GF-D8 (cell line): ENCODE measurements at places on chromosomes 5 and 9.

GRCh38 chr5:98414938-98415337 is 358.5 kb upstream of the RGMB start:
- DNase-seq = no peak

DNA sequence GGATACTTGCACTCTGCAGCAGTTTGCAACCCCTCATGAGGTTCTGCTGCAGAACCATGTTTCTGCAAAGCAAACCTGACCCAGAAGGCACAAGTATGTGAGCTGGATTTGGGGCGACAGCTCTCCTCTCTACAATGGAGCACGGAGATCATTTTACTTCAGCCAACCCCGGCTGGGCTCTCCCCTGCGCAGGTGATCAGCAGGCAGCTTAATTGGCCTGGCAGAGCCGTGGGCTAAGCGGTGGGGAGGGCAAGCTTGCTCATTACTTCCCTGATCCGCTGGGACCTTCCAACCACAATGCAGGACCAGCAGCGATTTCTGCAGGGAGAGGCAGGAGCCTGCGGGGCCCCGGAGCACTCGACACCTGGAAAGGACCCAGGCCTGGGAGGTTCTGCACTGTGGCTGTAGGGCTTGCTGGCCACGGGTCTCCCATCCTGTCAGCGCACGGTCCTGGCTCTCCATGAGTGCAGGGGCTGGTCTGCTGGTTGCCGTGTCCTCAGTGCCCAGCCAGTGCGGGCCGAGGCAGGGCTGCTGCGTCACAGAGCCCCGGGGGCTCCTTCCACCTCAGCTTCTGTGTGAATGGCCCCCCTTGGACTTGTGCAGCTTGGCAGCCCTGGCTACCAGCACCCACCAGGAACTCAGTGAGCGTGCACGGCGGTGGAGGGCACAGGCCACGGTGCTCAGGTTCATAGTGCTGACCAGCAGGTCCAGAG is 51.8 kb upstream of the RAPGEF1 start:
- no peak for DNase-seq

GRCh38 chr5:67205981-67206380 is 9.4 kb upstream of the CD180 start:
- no peak for DNase-seq

DNA sequence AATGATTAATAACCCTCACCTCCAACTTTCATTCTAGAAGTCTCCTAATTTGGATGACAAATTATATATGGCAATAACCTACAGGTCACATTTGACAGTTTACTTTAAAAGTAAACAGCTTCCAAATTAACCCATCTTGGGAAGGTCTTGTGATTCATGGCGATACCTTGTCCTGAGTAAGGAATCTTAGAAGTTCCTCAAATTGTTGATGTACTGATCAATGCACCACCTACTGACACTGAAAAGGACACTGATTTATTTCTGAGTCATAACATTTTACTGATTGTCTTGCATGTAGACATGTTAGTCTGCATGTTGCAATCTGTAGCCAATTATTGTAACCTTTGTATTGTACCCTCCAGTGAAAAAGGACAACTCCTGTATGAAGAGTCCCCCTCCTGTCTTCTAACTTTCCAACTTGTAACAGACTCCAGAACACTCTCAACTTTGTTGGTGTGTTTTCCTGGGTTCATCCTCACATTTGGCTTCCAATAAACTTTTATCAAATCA is 16.0 kb upstream of the SLC22A5 start:
- DNase-seq = no peak

GRCh38 chr9:71692337-71692736 is 76.0 kb downstream of the CEMIP2 start:
- no peak for DNase-seq

DNA sequence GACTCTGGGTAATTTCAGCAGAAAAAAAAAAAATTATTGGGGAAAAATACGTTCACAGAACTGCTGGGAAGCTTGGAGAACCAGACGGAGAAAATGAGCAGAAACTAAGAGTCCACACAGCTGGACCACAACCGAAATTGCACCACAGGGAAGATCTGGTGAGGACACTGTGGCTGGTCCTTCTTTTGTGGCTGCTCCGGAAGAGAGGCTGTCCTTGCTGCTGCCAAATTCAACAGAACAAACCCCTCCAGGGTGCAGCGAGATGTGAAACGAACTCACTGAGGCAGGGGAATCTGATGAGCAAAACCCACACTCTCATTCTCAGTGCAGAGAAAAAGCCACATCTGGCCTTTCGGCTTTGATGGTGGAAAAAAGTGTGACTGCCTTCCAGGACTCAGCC is 200.0 kb downstream of the ACTL7B start:
- no peak for DNase-seq

DNA sequence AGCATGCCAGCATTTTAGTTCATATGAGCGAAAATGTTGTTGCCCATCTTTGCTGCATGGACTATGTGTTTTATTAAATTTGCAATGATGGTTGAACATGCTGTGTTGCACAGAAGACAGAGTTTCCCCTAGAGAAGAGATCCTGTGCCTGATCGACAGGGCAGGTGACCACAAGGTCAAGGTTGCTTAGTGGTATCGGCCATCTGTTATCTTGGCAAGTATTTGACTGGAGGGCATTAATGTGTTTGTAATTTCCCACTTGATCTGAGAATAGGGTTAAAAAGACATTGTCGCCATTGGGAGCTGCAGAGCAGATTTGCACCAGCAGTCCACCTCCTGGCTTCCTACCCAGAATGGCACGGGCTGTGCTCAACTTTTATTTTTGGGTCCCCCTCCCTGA is 1523.6 kb upstream of the WWC1 start:
- DNase-seq = no peak

DNA sequence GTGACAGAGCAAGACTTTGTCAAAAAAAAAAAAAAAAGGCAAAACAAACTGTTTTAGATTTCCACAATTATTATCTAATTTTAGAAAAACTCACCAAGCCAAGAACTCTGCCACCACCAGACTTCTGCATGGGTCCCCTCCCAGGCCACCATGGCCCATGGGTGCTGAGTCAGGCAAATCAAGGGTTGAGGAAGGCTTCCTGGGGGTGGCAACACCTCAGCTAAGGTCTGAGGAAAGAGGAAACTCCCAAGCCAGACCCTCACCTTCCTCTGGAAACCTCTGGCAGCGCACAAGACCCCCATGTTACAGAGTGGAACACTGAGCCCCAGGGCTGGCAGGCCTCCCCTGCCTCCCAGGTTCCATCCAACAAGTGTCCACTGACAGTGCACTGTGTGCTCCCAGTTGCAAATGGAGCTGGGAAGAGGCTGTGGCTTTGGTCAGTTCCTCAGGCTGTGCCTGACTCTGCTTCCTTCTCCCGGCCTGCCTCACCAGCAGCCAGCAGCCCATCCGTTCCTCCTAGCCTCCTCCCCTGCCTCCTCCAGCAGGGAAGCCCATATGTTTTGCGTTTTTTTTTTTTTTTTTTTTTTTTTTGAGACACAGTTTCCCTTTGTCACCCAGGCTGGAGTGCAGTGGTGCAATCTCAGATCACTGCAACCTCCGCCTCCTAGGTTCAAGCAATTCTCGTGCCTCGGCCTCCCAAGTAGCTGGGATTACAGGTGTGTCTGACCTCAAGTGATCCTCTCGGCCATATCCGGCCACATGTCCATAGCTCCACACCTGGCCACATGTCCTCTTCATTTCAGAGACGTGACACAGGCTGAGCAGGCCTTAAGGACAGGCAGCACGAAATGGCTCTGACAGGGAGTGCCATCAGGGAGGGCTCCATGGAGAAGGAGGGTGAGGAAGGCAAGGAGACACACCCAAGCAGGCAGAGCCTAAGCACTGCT is 3.5 kb upstream of the SUSD3 start:
- DNase-seq = no peak
